ENCODE measurements at places on chromosomes 4 and X.

GRCh38 chr4:2942532-2943363, 20.5 kb downstream of the NOP14 start:
- no peak for DNase-seq

- DNase-seq, result no peak
These were observed 204.1 kb upstream of the DMD start for GRCh38 chrX:33415459-33415858.

DNA sequence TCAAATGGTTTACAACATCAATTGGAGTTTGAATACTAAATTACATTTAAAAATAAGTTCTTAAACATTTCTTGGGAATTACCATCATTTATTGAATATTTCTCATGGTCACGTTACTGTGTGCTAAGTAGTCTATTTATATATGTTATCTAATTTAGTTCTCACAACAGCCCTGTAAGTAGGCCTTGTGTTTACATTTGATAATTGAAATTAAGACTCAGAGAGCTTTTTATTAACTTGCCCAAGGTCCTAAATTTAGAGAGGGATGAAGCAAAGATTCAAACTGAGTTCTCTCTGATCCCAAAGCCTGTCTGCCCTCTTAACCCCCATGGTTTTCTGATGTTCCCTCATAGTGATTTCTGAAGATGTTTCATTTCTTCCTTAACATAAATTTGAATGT, 103.7 kb downstream of the CEP135 start:
- no peak for DNase-seq

- no peak for DNase-seq
These were observed 78.2 kb upstream of the TMEM150C start for GRCh38 chr4:82639971-82640370.

DNA sequence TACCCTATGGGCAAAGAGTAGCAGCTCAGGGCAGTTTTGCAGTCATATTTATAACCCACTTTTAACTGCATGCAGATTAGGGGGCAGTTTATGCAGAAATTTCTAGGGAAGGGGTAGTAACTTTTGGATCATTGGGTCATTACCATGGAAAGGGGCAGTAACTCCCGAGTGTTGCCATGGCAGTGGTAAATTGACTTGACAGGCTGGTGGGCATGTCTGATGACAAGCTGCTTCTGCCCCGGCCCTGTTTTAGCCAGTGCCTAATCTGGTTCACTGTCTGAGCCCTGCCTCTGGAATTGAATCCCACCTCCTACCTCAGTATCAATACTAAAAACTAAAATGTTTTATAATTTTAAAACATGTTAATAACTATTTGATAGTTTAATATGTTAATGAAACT, 362.1 kb upstream of the ATOH1 start:
- DNase-seq, result no peak

GRCh38 chr4:13176741-13177142, 307.4 kb downstream of the RAB28 start:
- DNase-seq, result no peak

DNA sequence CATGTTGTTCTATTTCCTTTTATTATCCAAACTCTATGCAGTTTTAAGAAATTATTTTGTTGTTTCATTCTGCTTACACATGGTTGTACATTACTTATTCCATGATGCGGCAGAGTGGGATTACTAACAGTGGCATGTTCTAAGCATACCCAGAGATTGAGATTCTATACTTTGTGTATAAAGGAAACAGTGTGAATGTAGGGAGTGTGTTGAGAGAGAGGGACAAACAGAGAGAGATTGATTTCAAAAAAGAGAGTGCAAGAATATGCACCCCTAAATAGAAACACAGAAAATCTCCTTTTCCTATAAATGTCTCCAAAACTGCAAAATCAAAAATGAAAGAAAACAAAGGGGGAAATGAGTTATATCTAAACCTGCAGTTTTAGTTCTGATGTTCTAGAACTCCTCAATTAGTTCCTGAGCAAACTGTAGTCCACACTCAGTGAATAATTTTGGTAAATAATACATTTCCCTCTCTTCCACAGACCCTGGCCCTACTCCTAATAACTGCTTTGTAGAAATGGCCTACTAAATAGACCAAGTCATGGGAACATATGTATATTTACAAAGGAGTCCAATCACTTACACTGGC, 31.0 kb downstream of the SLC9B1 start:
- DNase-seq, result no peak
